Transverse colon (tissue), 4 donors: ENCODE measurements at places on chromosomes 6 and 20. TPM values are rescaled to one million over a fixed set of nuclear protein-coding genes. Genes with fewer than 3 reads are reported as not detected.
A peak's percentile ranks its signal among the peaks of the same experiment; 100 is the strongest.

DNA sequence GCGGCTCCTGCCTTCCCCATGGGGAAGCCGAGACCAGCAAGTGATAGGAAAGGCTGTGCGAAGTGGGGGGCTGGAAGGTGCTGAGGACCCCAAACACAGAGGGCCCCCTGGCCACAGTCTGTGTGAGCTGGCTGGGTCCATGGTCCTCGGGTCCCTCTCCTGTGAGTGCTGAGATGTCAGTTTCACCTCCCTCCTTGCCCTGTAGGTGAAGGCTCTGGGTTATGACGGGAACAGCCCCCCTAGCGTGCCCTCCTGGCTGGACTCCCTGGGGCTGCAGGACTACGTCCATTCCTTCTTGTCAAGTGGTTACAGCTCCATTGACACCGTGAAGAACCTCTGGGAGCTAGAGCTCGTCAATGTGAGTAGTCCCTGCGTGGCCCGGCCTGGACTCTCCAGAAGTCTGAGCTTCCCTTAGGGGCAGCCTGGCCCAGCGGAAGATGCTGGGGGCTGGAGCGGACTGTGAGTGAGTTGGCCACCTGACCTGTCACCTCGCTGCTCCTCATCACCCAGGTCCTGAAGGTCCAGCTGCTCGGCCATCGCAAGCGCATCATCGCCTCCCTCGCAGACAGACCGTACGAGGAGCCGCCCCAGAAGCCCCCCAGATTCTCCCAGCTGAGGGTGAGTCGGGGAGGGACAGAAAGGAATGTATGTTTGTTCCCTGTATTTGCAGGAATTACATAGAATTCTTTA lies 61.7 kb downstream of the TCP11 start:
- H3K4me1 ChIP-seq, result no peaks in the 10 kb centered on the region
- no peak for DNase-seq
- H3K27me3 ChIP-seq, result no peaks in the 10 kb centered on the region
- no peak overlapping the region for H3K4me3 ChIP-seq

DNA sequence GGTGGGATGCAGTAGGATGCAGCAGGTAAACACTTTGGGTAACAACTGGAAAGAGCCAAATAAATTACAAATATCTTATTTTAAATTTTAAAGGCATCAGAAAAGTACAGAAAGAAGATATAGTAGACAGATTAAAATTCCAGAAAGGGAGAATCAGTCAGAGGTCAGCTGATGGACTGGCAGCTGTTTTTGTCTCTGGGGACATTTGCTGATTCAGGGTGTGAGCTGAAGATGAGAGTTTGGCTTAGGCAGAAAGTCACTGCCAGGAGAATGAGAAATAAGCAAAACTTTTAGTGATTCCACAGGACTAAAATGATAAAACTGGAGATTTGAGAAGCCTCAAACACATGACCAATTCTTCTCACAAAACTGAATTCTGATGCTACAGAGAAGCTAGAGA lies 39.5 kb downstream of the AHI1 start:
- no peaks in the 10 kb centered on the region for H3K27me3 ChIP-seq
- H3K36me3 ChIP-seq, result peaks cover 8% of the 10 kb centered on the region
- no peaks in the 10 kb centered on the region for H3K4me1 ChIP-seq
- H3K27ac ChIP-seq, result no peak overlapping the region

GRCh38 chr20:2246069-2246491 lies 49.7 kb upstream of the TGM3 start:
- H3K4me3 ChIP-seq, result no peak overlapping the region
- no peak overlapping the region for H3K27ac ChIP-seq
- H3K27me3 ChIP-seq, result no peaks in the 10 kb centered on the region
- no peaks in the 10 kb centered on the region for H3K36me3 ChIP-seq

- no peak overlapping the region for H3K27ac ChIP-seq
- H3K36me3 ChIP-seq, result no peaks in the 10 kb centered on the region
- H3K27me3 ChIP-seq, result peaks cover 63% of the 10 kb centered on the region
- H3K4me3 ChIP-seq, result peak overlapping the region; percentile 32
- no peaks in the 10 kb centered on the region for H3K4me1 ChIP-seq
These were observed 21.7 kb downstream of the TMC2 start for GRCh38 chr20:2557873-2558580.

DNA sequence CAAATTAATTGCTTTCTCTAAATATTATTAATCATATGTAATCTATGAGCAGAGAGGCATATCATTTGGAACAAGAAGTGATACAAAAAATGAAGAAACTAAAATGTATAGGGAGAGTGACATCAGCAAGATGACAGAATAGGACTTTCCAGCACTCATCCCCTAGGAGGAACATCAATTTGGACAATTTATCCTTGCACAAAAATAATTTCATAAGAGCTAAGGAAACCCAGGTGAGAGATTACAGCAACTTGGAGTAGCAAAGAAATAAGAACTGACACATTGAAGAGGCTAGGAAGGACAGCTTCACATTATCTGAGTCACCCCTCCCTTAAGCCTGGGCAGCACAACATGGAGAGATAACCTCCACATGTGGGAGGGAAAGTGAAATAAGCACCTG lies 347.5 kb downstream of the MAFB start:
- H3K4me3 ChIP-seq, result no peak overlapping the region
- no peaks in the 10 kb centered on the region for H3K4me1 ChIP-seq
- no peaks in the 10 kb centered on the region for H3K36me3 ChIP-seq
- no peak overlapping the region for H3K27ac ChIP-seq

DNA sequence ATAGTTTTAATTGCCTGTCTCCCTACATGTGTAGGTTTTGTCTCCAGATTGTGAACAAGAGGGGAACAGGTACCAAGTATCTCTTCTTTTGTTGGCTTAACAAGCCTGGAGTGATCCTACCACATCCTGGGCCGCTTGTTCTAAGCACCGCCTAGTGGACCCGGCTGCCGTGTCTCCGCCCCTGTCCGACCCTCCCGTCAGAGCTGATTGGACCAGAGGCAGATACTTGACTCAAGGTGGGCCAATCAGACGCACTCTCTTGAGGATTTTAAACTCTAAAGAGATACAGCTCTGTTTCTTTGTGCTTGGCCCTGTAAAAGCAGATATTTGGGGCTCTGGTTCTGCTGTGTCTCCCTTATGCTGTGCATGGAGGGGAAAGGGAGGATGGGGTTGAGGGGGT lies 68.2 kb downstream of the PRDM1 start:
- no peak overlapping the region for H3K4me3 ChIP-seq
- H3K4me1 ChIP-seq, result no peaks in the 10 kb centered on the region
- H3K36me3 ChIP-seq, result no peaks in the 10 kb centered on the region
- H3K27me3 ChIP-seq, result no peaks in the 10 kb centered on the region
- no peak for DNase-seq

- H3K4me1 ChIP-seq, result no peaks in the 10 kb centered on the region
- no peaks in the 10 kb centered on the region for H3K36me3 ChIP-seq
- DNase-seq, result no peak
- no peak overlapping the region for H3K4me3 ChIP-seq
- H3K27me3 ChIP-seq, result no peaks in the 10 kb centered on the region
- no peak overlapping the region for H3K27ac ChIP-seq
These were observed 31.4 kb upstream of the SEC63 start for GRCh38 chr6:107989166-107990094.

DNA sequence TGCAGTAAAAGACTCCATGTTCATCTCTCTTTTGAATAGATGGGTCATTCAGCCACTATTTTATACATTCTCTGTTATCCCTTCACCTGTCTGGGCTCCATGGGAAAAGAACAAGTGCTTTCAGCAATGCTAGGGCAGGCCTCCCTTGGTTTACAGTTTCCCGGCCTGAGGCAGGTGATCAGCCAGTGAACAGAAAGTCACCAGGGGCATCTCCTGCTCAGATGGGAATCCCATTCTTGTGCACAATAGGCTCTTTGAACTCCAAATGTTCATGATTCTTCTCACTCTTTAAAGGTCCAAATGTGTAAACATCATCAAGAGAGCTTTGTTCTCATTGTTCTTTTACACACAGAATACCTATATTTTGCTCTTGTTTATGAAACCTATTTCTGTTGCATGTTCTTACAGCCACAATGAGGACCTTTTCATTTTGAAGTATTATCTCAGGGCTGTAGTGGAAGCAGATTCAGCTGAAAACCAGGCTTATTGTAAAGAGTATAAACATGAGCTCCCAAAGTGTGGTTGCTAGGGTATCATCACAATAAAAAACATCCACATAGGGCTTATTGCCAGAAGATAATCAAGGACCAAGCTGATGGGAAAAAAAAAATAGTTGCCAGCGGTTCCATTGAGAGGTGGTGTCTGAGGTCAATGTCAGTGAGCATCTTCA lies 267.1 kb upstream of the SGK1 start:
- no peaks in the 10 kb centered on the region for H3K27me3 ChIP-seq
- no peak overlapping the region for H3K27ac ChIP-seq
- no peak for DNase-seq
- no peak overlapping the region for H3K4me3 ChIP-seq
- H3K4me1 ChIP-seq, result no peaks in the 10 kb centered on the region

DNA sequence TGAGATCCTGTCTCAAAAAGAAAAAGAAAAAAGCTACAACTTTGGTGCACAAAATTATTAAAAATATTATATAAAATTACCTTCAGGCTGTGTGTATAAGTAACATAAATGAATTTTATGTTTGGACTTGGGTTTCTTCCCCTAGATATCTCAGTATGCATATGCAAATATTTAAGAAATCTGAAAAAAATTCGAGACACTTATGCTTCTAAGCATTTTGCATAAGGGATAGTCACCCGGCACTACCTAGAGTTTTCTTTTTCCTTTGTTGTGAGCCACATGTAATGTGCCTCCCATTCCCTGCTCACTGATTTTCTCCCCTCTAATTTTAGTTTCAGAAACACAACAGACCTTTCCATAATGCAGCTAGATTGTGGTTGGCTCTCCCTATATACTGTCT lies 79.4 kb downstream of the NCOA3 start:
- DNase-seq, result no peak
- no peak overlapping the region for H3K27ac ChIP-seq
- H3K27me3 ChIP-seq, result no peaks in the 10 kb centered on the region
- H3K4me3 ChIP-seq, result no peak overlapping the region
- no peaks in the 10 kb centered on the region for H3K36me3 ChIP-seq
- H3K4me1 ChIP-seq, result peaks cover 52% of the 10 kb centered on the region

DNA sequence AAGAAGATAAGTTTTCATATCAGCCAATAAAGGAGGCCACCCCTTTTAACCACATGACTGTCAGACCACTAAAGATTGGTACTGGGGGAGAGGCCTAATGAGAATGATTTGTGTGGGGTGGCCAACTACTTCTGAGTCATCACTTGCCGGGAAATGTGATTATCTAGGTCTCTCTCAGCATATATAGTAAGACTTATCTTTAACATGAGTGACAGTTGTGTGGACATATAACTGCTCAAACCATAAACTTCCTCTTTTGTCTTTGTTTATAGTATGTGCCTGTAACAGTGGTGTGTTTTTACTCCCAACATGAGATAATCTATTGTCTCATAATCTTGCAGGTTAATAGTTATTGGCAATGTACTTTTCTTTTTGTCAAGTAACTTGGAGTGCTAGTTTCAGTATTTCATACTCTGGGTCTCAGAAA lies 312.4 kb downstream of the CDKAL1 start:
- no peak overlapping the region for H3K4me3 ChIP-seq
- no peaks in the 10 kb centered on the region for H3K27me3 ChIP-seq
- no peaks in the 10 kb centered on the region for H3K4me1 ChIP-seq
- H3K36me3 ChIP-seq, result no peaks in the 10 kb centered on the region
- H3K27ac ChIP-seq, result no peak overlapping the region

DNA sequence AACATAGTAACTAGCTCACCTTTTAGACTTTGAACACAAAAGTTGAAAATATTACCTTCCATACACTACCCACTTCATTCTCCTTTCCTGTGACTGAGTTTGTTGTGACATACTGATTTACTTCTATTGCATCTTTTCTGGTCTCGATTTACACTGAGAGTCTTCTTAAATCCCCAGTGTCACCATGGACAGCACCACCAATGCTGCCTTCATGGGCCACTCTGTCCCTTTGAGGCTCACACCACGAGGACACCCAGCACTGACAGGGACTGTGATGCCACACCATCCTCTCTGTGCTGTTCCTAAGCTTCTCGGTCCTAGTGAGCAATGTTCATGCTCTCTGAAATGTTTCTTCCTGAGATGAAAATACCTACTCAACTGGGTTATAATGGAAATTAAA lies 337.1 kb upstream of the IRAK1BP1 start:
- no peaks in the 10 kb centered on the region for H3K27me3 ChIP-seq
- DNase-seq, result no peak
- no peaks in the 10 kb centered on the region for H3K36me3 ChIP-seq
- H3K27ac ChIP-seq, result no peak overlapping the region

GRCh38 chr20:10134176-10134575 lies 84.5 kb upstream of the SNAP25 start:
- no peak overlapping the region for H3K4me3 ChIP-seq
- no peaks in the 10 kb centered on the region for H3K36me3 ChIP-seq
- no peaks in the 10 kb centered on the region for H3K27me3 ChIP-seq
- H3K4me1 ChIP-seq, result no peaks in the 10 kb centered on the region
- DNase-seq, result no peak

GRCh38 chr20:20134941-20135575 lies 82.7 kb downstream of the CFAP61 start:
- H3K27me3 ChIP-seq, result no peaks in the 10 kb centered on the region
- no peaks in the 10 kb centered on the region for H3K36me3 ChIP-seq
- no peak for DNase-seq
- H3K4me1 ChIP-seq, result no peaks in the 10 kb centered on the region
- no peak overlapping the region for H3K4me3 ChIP-seq

GRCh38 chr20:41135187-41135887 lies 2.0 kb upstream of the PLCG1 start:
- peaks cover 16% of the 10 kb centered on the region for H3K4me1 ChIP-seq
- no peaks in the 10 kb centered on the region for H3K36me3 ChIP-seq
- H3K4me3 ChIP-seq, result no peak overlapping the region
- H3K27me3 ChIP-seq, result no peaks in the 10 kb centered on the region

DNA sequence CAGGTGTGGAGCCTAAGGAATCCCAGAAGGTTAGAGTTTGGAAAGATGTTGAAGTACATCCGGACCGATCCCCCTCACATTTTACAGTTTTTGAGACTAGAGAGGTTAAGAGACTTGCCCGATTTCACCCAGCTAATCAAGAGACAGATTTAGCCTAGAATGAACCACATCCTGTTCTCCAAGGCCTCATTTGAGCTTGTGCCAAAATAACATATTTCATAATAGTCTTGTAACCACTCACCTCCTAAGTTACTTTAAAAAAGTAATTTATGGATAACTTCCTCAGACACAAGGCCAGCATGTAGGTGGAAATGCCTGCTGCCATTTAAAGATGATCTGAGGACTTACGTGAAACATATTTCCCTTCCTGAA lies 39.8 kb upstream of the ARHGAP18 start:
- no peak overlapping the region for H3K4me3 ChIP-seq
- H3K27ac ChIP-seq, result peak overlapping the region; percentile 68
- no peak for DNase-seq
- no peaks in the 10 kb centered on the region for H3K27me3 ChIP-seq

- peak overlapping the region; percentile 58 for H3K4me3 ChIP-seq
- peak overlapping the region; percentile 82 for H3K27ac ChIP-seq
- peaks cover 12% of the 10 kb centered on the region for H3K4me1 ChIP-seq
- no peaks in the 10 kb centered on the region for H3K36me3 ChIP-seq
These were observed 656 bp downstream of the RTEL1 start for GRCh38 chr20:63658749-63659187.

- no peaks in the 10 kb centered on the region for H3K36me3 ChIP-seq
- H3K27ac ChIP-seq, result peak overlapping the region; percentile 18
- DNase-seq, result no peak
- no peaks in the 10 kb centered on the region for H3K27me3 ChIP-seq
- H3K4me1 ChIP-seq, result peaks cover 48% of the 10 kb centered on the region
These were observed 11.1 kb upstream of the FAM83C start for GRCh38 chr20:35303382-35303734.

Gene RING1
- 10.8 TPM for total RNA-seq

Gene RAE1
- total RNA-seq, result 29.9 TPM

Gene SNAP91
- total RNA-seq, result 0.95 TPM

Gene TAAR6
- not detected for total RNA-seq

Gene SCAF8
- total RNA-seq, result 38.6 TPM

Gene BTNL2
- total RNA-seq, result not detected

Gene PI16
- not detected for total RNA-seq

Gene HLA-DRB5
- 1.5 TPM for total RNA-seq

Gene RAB22A
- 18.0 TPM for total RNA-seq

Gene PDSS2
- total RNA-seq, result 3.0 TPM

Gene EEF1A2
- 4.2 TPM for total RNA-seq
